ENCODE measurements at places on chromosomes 6 and 20.

- no peak for DNase-seq
Observed at GRCh38 chr20:19749618-19750071, 8.4 kb upstream of the RIN2 start.

DNA sequence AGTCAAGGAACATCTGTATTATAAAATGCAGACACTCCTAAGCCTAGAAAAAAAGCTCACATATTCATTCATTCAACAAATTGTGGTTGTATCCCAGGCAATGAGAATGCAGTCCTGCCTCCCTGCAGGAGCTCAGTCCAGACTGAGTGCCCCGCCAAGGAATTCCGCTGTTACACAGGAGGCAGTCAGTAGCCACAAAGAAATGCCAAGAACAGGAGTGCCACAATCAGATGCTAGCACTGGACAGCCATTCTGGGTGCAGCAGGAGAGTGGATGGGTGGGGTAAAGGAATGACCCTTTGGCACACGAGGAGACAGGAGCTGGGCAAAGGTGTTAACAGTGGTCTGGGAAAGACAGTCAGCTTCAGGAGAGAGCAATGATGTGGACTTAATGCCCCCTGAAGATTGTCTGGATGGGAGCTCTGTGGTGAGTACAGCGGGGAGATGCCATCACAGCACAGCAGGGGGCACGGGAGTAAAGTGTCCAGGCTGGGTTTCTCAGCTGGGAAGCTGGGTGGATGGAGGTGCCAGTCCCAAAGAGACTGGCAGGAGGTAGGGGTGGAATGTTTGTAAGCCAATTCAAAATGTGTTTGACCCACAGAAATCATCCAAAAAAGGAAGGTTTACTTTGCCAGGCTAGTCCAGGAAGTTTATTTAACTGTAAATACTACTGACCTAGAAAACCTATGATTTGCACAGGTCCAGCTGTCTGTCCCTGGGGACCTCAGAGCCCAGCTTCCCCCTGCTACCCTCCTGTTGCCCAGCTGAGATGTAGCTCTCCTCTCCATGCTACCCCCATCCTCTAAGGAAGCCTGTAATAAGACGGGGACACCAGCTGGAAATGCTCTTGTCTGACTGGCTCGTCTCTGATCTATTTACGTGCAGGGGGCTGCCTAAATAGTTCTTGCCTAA, 84.1 kb downstream of the SLC23A2 start:
- no peak for DNase-seq

DNA sequence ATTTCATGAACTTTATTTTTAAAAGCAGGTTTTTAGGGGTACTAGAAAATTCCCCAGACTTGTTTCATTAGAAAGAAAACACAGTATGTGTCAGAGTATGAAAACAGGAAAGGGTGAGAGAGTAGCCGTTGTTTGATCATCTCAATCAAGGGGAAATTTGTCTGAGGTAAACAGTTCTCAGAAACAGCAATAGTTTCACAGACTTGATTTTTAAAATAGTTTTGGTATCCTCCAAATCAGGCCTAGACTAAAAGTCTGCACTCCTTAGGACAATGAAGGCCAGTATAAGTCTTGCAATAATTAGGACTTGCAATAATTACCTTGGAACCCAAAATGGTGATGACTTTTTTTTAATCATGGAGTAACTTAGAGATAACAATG, 176.6 kb upstream of the TAB2 start:
- DNase-seq: no peak

DNA sequence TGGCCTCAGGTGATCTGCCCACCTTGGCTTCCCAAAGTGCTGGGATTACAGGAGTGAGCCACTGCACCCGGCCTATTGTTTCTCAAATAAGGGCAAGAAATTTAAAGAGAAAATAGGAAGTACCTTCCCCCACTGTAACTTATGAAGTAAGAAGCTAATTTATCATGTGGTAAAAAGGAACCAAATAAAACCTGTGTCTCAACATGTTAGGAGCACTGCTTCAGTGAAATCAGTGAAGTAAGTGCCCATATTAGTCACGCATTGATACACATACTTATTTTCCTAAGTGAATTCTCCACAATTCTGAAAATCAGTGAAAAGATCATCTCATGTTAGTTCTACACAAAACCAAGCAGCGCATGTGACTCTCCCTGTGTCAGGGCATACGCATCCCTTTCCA, 14.2 kb upstream of the LPA start:
- DNase-seq: no peak

DNA sequence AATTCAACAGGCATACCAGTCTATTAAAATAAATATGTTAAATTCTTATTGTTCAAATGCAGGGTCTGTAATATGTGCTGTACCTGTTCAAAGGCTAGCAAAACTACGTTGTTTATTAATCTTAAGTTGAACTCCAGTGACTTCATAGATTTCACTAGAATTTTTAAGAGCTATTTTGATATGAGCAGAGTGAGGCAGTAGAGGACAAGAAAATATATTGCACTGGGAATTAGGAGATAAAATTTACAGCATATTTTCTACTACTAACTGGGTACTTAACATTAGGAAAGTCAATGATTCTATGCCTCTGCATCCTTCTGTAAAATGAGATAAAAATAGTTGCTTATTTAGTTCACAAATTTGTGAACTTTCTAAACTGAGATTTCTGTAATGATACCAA, 162.2 kb upstream of the BMP5 start:
- DNase-seq: no peak

DNA sequence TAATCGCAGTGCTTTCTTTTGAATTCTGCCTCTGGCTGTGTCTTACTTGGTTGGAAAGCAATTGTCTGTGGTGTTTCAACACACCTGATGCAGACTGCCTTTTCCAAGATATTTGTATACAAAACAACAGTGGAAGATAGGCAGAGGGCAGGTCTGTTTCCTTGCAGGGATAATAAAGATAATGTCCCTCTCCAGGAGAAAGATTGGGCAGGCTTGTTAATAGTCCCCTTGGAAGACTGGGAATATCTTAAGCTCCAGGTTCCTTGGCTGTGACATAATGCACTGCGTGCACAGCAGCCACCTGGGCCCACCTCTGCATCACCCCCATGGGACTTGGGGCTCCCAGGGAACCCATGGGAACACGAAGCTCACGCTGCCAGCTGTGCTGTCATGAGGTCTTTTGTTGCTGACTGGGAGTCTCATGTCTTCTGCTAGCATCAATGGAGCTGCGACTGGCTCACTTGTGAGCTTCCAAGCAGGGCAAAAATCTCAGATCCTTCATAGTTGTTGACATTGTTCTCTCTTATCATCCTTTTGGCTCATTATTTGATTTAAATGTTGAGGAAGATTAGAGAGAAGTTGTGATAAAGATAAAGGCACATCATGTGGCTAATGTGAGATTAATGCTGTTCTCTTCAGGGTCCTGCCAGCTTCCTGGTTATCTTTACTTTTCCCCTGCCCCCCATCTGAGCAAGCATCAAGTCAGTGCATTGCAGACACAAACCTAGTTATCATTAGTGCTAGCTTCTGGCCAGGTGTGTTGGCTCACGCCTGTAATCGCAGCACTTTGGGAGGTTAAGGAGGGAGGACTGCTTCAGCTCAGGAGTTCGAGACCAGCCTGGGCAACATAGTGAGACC, 107.1 kb upstream of the ASF1A start:
- DNase-seq: no peak

DNA sequence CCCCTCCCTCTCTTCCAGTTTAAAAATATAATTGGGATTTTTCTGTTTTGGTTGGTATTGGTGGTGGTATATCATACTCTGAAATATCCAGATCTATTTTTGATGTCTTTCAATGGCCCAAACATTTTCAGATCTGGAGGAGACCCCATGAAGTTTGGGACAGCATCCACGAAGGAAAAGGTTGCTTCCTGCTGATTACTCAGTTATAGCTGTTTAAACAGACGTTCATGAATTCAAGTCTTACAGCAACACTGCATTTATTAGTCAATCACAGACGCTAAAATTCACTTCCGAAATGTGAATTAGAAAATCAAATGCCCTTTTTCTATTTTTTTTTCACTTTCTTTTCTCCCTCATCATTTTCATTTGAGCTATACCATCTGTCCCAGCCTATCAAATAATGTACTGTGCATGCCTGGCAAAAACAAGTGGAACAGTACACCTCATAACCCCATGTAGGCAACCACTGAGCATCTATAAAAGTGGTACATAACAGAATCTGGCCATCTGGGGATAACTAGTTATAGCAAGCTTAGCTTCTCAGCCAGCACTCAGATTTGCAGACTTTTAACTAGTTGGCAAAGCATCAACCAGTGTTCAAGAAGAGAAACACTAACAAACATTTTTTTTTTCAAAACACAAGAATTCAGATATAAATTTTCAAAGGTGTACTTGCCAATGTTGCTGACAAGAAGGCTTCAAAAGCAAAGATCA, 124.5 kb downstream of the HIVEP2 start:
- DNase-seq: no peak

GRCh38 chr6:6798448-6798860, 209.9 kb downstream of the LY86 start:
- no peak for DNase-seq

GRCh38 chr6:168609914-168610490, 169.0 kb downstream of the SMOC2 start:
- no peak for DNase-seq

- DNase-seq: no peak
Observed at GRCh38 chr6:96116674-96117073, 100.9 kb downstream of the FUT9 start.

GRCh38 chr6:4936681-4937041, 67.2 kb downstream of the RPP40 start:
- DNase-seq: no peak

GRCh38 chr6:53179961-53180651, 31.5 kb upstream of the GCM1 start:
- no peak for DNase-seq

GRCh38 chr6:164195942-164196281, 781.4 kb downstream of the QKI start:
- no peak for DNase-seq

GRCh38 chr20:38875175-38875993, 50.8 kb upstream of the FAM83D start:
- no peak for DNase-seq

DNA sequence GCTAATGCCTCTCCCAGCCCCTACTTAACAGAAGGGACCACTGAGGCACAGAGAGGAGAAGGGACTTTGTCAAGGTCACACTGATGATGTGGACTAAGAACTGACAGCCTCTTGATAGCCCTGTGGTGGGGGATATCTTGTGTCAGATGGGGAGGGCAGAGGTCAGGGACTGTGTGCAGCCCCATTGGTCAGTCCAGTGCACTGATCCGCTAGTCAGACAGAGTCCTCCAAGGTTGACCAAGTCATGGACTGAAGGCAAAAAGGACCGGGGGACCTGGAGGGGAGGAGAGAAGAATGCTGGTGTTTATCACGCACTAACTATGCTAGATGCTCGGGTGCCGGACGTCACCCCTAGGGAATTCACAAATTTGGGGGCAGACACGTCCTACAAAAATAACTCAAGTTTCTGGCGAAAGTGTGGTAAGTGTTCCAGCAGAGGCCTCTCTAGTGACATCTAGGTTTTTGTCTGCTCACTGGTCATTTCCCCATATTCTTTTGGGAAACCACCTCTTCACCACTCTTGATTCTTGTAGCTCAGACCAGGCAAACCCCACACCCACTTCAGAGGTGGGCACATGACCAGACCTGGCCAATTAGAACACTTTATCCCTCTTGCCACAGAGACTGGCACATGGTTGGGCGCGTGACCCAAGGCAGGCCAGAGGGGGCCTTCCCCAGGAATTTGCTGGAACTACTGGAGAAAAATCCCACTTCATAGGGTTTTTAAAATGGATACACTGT, 21.0 kb downstream of the TCF15 start:
- no peak for DNase-seq

GRCh38 chr20:3378138-3378537, 29.3 kb downstream of the DNAAF9 start:
- no peak for DNase-seq

- no peak for DNase-seq
Observed at GRCh38 chr6:121351916-121352315, 17.6 kb upstream of the TBC1D32 start.

DNA sequence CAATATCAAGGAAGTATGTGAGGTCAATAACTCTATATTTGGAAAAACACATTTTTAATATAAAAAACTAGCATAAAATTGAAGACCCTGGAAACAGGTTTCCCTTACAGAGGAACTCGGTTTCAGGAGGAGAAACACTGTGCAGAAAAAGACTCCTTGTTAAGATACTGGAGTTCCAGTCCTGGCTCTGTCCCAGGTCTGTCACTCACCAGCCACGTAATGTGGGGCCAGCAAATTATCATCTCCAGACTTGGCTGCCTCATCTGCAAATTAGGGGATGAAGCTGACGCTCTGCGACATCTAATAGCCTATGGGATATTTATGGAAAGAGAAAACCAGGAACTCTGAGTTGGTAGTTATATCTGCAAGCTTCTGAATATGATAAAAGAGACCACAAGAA, 702.7 kb downstream of the EPHA7 start:
- no peak for DNase-seq

GRCh38 chr6:31792761-31793171, 2.8 kb downstream of the VARS1 start:
- no peak for DNase-seq

DNA sequence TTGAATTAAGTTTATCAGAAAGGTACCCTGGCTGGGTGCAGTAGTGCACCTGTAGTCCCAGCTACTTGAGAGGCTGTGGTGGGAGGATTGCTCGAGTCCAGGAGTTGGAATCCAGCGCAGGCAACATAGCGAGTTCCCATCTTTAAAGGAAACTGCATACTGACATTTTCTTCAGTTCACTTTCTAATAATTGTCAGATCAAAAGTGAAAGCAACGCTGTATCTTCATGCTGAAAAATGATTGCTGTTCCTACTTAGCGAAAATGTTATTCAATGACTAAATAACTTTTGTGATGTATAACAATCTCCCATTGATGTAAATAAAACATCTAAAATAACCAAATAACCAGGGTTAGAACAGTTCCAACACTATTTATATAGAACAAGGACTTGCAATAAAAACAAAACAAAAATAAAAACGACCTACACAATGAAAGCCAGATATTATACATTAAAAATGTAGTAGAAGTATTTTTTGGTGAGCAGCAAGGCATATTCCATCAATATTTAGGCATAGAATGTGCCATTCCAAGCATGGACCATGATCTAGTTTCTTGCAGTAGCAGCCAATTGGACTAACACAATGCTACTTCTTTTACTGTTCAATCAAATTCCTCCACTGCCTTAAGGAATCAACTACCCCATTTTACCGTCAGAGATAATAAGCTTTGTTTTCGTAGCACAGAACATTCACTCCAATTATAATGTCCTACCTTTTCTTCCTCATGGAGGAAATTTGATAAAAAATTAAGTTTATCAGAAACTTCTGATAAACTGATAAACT, 1.5 kb downstream of the LATS1 start:
- no peak for DNase-seq

DNA sequence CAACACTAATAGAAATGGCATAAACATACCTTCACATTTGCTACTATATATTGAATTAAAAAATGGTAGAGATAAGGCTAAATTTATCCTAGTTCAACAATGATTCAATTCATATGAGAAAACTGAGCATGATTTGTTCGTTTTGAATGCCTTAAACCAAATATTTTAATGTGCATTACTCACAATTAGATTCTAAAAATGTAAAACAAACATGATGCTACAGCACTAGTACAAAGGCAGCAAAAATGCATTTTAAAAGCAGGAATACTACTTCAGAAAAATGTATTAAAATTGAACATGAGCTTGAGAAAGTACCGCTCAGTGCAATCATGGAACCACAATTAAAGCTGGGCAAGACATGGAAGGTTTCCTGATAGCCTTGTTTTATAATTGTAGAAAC, 195.3 kb downstream of the KCNQ5 start:
- no peak for DNase-seq

- no peak for DNase-seq
Observed at GRCh38 chr6:84639396-84639795, 125.0 kb downstream of the TBX18 start.
